ENCODE measurements at places on chromosomes 6 and 20. TPM values are rescaled to one million over a fixed set of nuclear protein-coding genes. Genes with fewer than 3 reads are reported as not detected.

DNA sequence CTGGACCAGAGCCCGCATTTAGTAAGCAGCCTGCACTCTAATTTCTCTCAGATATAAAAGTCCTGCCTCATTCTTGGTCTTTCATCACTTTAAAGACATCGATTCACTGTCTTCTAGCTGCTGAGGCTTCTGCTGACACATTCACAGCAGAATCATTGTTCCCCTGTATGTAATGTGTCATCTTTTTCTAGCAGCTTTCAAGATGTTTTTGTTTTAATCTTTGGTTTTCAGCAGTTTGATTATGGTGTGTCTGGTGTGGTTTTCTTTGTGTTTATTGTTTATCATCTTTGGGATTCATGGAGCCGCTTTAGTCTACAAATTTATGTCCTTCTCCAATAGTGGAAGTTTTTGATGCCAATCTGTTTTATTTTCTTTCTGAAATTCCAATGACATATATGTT lies 157.3 kb upstream of the STMND1 start:
- H3K4me1 ChIP-seq = peaks cover 32% of the 10 kb centered on the region
- no peaks in the 10 kb centered on the region for H3K36me3 ChIP-seq
- H3K27me3 ChIP-seq = no peaks in the 10 kb centered on the region

GRCh38 chr6:154154389-154154967 lies 115.4 kb downstream of the OPRM1 start:
- H3K27me3 ChIP-seq = no peaks in the 10 kb centered on the region
- no peak overlapping the region for H3K4me3 ChIP-seq
- no peak overlapping the region for H3K27ac ChIP-seq
- H3K4me1 ChIP-seq = no peaks in the 10 kb centered on the region
- no peaks in the 10 kb centered on the region for H3K36me3 ChIP-seq

- no peak overlapping the region for H3K4me3 ChIP-seq
- H3K27ac ChIP-seq = no peak overlapping the region
- peaks cover 33% of the 10 kb centered on the region for H3K4me1 ChIP-seq
- H3K36me3 ChIP-seq = no peaks in the 10 kb centered on the region
- no peaks in the 10 kb centered on the region for H3K27me3 ChIP-seq
Observed at GRCh38 chr6:139549561-139550070, 175.2 kb upstream of the CITED2 start.

The FOXQ1 gene
- not detected for polyA plus RNA-seq

Measured in SK-N-SH (cell line).